ENCODE measurements at places on chromosomes 5 and 9.

DNA sequence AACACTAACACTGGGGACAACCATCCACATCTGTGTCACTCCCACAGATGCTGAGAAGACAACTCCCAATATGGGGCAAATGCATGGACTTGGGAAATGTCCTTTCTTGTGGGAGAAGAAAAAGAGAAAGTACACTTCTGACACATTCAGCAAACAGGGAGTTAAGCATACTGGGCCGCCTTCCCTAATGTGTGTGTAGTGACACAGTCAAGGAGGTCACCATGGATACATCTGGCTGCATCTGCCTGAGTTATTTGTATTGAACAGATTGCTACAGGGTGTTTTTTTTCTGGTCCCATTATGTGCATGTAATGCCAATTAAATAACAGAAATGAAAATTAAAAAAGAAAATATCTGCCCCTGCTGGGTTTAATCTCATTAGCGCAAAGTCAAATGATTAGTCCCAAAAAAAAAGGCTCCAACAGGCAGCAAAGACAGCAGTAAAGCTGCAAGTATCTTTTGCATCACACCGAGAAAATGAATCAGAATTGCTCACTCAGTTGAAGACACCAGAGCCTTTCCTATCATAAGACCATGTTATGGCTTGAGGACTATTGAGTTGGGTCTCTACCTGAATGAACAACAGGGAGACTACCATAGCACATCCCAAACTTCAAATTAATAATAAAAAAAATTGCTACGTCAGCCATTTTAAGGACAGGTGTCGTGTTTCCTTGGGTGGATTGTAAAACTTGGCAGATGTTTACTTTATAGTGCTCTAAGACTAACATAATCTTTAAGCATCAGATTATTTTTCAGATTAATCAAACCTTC lies 395.9 kb downstream of the DTWD2 start:
- no peak for DNase-seq

- peak; percentile 5 for DNase-seq
Observed at GRCh38 chr5:129001841-129002526, 36.7 kb downstream of the SLC27A6 start.

- no peak for DNase-seq
Observed at GRCh38 chr5:1387059-1387755, 42.3 kb upstream of the CLPTM1L start.

DNA sequence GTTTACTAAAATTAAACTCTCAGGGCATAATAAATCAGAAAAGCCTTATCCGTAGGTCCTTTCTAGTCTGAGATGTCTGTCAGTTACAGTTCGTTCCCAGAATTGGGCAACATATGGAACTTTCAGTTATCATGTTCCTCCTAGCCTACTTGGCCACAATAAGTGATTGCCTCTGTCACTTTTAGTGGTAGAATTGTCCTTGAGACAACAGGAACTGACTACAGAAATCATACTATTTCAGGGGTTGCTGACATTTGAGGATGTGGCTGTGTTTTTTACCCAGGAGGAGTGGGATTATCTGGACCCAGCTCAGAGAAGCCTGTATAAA lies 956 bp downstream of the ZNF189 start:
- DNase-seq: peak; percentile 36

- no peak for DNase-seq
Observed at GRCh38 chr9:71592400-71592799, 175.9 kb downstream of the CEMIP2 start.

- DNase-seq: no peak
Observed at GRCh38 chr5:104643320-104643719, 1080.7 kb upstream of the NUDT12 start.

GRCh38 chr5:17269201-17269600 lies 51.8 kb downstream of the BASP1 start:
- no peak for DNase-seq

GRCh38 chr9:133597316-133597957 lies 11.8 kb downstream of the FAM163B start:
- DNase-seq: no peak

- no peak for DNase-seq
Observed at GRCh38 chr5:140293849-140294100, 9.1 kb downstream of the PFDN1 start.

All from KBM-7 (cell line).